IMR-90 (cell line): ENCODE measurements at places on chromosomes 12 and 14. TPM values are rescaled to one million over a fixed set of nuclear protein-coding genes. Genes with fewer than 3 reads are reported as not detected.

- DNase-seq = peak; percentile 57
These were observed 2.7 kb downstream of the SDR9C7 start for GRCh38 chr12:56931474-56931978.

DNA sequence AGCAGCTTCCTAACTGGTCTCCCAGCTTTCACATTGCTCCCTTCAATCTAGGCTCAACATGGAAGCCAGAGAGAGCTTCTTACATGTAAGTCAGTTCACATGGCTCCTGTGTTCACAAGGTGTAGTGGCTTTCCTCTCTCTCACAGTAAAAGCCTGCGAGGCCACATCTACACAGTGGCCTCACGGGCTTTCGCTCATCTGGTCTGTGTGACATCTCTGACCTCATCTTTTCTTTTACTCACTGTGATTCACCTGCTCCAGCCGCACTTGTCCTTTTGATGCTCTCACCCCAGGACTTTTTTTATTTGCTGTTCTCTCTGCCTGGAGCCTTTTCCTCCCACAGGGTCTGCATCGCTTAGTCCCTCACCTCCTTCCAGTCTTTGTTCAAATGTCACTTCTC, 122.1 kb downstream of the SLC5A8 start:
- DNase-seq = no peak

CPSF6 gene
- 9.1 and 13.9 TPM in 2 replicates for total RNA-seq

DNA sequence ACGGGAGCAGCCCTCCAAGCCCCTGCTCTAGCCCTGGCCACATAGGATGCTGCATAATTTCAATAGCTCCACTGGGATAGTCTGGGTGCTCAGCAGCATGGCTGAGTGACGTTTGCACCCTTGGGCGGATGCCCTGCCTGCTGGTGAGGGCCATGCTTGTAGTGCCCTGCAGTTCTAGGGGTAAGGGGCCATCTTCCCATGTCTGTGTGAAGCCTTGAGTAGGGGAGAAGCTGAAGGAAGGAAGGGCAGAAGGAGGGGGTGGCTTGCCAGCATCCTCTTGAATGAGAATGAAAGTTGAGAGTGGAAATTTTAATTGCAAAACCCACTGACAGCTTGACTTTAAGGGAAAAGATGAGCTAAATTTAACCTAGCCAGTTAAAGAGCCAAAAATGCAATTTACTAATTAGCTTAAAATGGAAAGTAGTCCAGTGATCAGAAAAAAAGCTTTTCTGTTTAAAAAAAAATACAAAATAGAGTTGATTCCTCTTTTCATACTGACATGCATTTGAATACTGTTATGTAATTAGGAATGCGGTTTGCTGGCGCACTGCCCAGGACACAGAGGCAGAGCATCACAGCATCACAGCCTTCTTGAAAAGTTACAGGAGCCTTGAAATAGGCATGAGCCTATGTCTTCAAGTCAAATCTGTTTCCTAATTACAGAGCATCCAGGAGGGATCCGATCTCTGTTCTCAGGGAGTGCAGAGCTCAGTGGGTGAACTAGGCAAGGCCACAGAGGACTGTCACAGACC, 18.5 kb upstream of the EML1 start:
- peak; percentile 52 for DNase-seq

- DNase-seq = peak; percentile 81
These were observed 223.9 kb downstream of the MED13L start for GRCh38 chr12:116053479-116054200.

DNA sequence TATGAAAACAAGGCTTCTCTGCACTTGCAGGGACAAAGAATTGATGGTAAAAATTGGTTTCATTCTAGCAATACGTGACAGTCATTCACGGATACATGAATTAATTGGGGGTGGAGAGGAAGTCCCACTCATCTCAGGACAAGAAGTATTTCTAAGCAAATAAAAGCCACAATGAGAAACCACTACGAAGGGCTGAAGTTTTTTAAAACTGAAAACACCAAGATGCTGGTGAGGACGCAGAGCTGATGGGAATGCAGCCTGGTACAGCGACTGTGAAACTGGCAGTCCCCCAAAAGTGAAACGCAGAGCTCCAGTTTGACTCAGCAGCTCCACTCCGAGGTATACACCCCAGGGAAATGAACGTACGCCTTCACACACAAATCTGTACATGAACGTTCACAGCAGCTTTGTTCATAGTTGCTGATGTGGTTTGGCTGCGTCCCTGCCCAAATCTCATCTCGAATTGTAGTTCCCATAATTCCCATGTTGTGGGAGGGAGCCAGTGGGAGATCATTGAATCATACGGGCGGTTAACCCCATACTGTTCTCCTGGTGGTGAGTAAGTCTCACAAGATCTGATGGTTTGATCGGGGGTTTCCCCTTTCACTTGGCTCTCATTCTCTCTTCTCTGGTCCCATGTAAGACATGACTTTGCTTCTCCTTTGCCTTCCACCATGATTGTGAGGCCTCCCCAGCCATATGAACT, 89.0 kb downstream of the SCARB1 start:
- DNase-seq = peak; percentile 85

PTMS gene
- total RNA-seq = 11.4 and 17.2 TPM in 2 replicates

CLBA1 gene
- 2.2 and 2.7 TPM in 2 replicates for total RNA-seq

DNA sequence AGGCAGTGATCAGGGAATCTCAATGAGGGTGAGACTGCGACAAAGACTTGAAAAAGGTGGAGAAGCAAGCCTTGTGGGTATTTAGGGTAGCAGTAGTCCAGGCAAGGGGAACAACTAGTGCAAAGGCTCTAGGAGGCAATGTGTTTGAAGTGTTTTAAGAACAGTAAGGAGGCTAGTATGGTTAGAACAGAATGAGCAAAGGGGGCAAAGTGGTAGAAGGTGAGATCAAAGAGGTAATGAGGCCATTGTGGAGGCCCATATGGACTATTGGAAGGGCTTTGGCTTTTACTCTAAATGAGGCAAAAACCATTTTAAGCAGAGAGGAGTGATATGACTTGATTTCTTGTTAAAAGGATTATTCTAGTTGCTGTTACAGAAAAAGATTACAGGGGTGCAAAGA, 16.8 kb downstream of the HIF1A start:
- no peak for DNase-seq

GPD1 gene
- 0.18 TPM in 1 of 2 replicates, not detected in the other for total RNA-seq

GRCh38 chr14:88168498-88169165, 154.4 kb downstream of the KCNK10 start:
- DNase-seq = peak; percentile 16

GRCh38 chr12:55931780-55932550, 1.0 kb downstream of the DGKA start:
- peak; percentile 29 for DNase-seq

DNA sequence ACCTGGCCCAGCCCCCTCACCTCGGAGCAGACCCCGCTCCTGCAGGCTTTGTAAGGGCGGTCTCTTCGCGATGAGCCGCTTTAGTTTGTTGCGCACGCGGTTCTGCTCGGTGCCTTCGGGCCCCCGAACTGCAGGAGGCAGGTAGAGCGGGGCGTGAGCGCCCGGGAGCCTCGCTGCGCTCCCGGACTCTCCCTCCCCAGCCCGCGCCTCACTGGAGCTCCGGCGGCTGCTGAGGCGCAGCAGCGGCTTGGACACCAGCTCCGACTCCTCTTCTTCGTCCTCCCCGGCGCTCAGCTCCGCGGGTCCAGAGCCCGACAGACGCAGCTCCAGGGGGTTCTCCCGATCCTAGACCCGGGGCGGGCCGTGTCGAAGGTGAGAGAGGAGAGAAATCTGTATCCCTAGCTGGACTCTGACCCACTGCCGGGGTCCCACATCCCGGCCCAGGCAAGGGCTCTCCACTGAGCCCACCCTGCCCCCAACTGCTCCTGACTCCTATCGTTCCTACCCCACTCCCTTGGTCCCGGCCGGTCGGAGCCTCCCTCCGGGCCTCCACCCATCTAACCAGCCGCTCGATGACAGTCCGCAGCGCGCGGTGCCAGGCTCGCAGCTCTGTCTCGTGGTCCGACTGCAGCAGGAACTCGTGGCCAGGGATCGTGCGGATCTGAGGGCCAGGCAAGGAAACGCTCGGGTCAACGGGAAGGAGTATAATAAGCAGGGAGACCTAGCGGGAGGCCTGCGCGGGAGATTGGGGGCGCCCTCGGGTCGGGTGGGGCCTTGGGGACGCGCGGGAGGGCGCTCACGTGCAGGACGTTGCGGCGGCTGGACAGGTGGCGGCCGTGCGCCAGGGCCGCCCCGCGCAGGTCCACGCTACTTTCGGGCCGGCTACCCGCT, 4.2 kb downstream of the ARHGAP9 start:
- DNase-seq = no peak

GRCh38 chr14:96631621-96632362, 129.6 kb downstream of the PAPOLA start:
- no peak for DNase-seq

IPO8 gene
- total RNA-seq = 31.5 and 31.9 TPM in 2 replicates

GRCh38 chr12:122743895-122744525, 8.6 kb upstream of the DENR start:
- DNase-seq = no peak
